Smooth muscle cell of the brain vasculature (primary cell): ENCODE measurements at places on chromosomes 11 and 22.

- DNase-seq, result no peak
Observed at GRCh38 chr22:37267135-37267587, 15.1 kb upstream of the CYTH4 start.

DNA sequence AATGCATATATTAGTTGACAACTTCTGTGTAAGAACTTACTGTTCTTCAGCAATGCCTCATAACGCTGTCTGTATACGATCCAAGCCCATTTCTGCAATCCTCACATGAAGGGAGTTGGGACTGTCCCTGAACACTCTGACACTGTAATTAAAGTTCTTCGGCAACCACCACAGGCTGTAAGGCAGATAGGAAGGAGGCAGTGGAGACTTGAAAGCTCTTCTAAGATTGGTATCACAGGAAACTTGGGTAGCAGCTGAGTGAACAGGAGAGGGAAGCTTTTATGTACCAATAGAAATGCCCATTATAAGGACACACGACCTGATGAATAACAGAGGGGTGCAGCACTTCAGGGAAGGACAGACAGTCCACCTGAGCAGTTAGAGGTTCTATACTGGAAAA is 12.0 kb upstream of the GAB2 start:
- no peak for DNase-seq

GRCh38 chr11:13016415-13016814 is 7.3 kb downstream of the RASSF10 start:
- DNase-seq, result no peak

DNA sequence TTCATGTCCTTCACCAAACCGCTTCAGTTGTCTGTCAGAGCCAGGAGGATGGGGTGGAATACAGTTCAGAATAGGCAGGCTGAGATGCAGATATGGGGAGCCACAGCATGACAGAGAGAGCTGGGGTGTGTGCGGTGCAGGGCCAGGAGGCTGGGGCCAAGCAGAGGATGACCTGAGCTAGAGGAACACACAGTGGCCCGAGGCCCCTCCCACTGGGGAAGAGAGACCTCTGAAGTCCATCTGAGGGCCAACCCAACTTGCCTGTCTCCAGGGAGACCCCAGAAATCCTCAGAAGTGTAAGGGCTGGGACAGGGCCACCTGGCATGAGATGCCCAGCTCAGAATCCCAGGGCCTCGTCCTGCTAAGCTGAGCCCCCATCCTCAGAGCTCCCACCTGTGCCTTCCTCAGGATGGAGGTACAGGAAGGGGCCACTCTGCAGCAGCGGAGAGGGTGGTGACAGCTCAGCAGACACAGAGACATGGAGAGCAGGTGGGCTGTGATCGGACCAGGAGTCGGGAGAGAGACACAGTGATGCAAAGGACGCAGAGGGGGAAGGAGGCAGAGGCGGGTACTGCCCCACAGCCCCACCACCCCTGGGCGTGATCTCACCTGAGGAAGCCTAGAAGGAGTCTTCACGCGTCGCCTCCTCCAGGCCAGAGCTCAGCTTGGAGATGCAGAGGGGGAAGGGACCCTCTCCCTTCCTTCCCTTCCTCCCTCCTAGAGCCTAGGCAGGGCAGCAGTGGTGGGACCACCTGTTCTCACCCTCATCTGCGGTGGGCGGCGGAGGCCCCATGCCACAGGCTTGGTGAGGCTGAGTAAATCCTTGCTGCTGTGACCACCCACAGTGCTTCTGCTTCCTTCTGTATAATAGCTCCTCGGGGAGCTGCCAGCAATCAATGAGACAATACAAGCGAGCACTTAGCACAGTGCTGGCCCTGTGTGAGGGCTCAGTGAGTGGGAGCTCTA is 9.1 kb upstream of the TUB start:
- DNase-seq, result no peak

DNA sequence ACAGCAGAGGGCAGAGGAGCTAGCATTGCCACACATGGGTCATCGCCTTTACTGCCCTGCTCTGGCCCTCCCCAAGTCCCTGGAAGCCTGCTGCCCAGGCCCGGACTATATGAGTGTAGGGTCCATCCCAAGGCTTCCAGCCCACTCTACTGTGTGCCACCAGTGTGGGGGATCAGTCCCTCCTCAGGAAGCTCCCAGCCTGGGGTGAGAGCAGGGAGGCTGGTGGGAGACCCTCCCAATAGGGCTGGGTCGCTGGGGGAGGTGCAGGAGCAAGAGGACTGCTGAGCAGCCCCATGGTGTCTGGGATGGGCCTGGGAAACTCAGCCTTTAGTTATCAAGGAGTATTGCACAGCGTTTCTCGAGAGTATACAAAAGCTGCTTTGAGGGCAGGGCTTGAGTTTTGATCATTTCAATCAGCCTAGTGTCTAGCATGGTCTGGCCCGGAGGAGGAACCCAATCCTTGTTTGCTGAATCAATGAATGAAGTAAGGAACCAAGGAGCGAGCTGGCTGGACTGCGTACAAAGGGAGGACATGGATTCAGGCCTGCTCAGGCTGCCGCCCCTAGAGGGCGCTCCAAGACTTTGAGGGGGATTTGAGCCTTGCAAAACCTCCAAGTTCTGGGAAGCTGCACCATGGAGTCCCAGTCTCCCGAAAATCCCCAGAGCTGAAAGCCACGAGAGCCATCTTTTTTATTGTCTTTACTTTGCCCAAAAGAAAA is 89.0 kb upstream of the PARVA start:
- DNase-seq, result peak; percentile 84

DNA sequence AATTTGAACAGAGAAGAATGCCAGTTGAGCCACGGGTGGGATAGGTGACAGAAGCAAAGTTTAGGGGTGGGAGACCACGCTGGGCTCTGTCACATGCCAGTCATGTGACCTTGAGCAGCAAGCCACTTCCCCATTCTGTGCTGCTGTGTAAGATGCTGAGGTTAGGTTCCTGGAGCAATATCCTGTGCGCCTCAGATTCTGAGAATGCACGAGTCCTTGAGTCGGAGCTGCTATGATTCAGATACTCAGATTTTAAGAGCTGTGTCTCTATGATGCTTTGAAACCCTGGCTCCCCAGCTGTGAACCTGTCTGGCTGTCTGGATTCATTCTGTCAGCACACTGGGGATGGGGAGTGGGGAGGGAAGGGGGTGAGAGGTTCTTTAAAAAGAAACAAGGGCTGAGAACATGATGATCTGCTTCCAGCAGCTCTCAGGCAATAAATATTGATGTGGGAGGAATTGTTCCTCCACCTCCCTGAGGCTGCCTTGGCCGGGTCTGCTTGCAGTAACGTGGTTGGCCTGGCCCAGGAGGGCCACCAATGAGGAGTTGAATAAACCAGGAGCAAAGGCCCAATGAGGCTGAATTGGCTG is 24.0 kb downstream of the SLCO2B1 start:
- DNase-seq, result no peak

DNA sequence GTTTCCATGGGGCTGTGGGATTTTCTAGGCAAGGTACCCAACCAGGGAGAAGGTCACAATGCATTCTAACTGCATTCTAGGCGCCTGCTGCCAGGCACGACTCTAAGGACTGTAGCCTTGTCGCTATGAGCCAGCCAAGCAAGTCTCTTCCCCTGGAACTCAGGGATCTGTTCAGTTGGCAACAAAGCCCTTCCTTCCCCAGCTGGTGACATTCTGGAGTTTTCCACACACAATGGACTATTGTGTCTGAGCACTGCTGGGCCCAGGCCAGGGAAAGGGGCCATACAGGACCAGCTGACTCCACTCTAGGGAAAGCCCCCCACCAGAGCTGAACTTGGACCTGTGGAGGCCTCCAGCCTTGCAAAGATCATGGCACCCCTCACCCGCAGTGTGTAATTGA is 116.8 kb downstream of the RRAS2 start:
- no peak for DNase-seq

DNA sequence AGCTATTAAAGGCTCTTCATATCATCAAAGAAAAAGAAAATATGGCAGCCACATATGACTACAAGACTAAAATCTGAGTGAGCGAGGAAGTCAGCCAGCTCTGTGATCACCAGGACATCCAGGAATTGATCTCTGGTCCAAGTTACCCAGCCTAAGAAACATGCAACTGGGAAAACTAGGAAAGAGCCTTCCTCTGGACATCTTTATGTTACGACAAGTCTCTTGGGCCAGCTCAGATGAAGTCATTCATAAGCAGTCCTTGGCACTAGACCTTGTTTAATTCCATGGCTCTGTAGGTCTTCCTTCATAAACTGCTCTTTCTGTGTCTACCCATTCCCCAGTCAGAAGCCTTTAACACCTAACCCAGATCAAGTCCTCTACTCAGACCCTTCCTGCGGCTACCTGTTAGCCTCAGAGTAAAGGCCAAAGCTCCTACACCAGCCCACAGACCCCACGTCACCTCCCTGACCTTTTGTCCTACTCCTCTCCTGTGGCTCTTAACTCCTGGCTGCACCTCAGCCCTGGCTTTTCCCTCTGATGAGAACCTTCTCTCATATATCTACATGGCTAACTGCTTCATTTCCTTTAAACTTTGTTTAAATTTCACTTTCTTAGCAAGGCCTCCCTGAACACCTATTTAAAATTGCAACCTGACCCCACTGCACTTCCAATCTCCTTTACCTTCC is 134.0 kb downstream of the KIF18A start:
- DNase-seq, result no peak

DNA sequence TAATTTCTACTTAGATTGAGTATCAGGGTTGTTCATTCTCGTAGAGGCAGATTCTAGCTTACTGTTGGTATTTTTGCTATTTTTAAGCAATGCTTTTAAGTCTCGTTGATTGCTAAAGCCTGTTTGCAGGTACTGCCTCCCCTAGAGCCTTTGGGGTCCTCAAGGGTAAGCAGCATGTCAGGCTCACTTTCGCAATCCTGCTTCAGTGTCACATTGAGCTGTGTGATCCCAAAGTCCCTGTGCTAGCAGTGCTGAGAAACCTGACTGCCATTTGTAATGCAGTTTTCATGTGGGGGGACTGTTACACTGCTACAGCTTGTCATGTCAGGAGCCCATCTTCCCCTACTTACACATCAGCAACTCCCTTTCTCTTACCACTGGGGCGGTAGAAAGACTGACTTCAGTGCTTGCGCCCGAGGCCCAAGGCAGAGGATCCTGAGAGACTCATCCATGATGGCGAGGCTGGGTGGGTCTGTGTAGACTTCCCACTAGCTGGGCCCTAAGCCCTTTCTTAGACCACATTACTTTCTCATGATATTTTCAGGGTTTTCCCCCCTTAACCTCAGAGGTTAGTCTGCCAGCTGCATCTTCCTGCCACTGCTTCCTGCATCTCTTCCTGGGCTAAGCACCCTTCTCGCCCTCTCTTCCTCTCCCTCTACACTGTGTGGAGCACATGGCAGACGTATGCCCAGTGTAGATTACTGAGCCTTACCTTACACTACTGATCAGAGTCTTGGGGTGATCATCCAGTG is 40.8 kb upstream of the ST14 start:
- DNase-seq, result no peak

DNA sequence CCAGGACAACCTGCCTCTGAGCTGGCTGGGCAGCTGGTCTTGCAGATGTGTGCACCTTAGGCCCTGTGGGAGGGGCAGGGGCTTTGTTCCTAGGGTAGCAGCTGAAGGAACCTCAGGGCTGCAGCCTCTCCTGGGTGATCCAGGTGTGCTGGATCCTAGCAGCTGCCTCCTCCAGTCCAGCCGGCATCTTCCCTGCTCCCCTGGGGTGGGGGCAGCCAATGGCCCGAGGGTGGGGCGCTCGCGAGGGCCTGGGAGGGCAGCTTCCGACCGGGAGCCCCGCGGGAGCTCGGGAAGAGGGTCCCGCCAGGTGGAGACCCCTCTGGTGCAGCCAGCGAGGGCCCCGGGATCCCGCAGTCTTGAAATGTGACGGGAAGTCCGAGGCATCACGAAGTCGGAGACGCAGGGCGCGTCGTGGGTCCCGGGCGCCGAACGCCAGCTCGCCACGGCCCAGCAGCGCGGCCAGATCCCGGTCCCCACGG is 1.7 kb downstream of the IFITM1 start:
- no peak for DNase-seq

- no peak for DNase-seq
Observed at GRCh38 chr11:43832536-43832935, 48.1 kb upstream of the ALKBH3 start.

- DNase-seq, result no peak
Observed at GRCh38 chr11:113992459-113993110, 17.7 kb downstream of the HTR3A start.

- no peak for DNase-seq
Observed at GRCh38 chr22:47571616-47572015, 809.2 kb downstream of the TBC1D22A start.

DNA sequence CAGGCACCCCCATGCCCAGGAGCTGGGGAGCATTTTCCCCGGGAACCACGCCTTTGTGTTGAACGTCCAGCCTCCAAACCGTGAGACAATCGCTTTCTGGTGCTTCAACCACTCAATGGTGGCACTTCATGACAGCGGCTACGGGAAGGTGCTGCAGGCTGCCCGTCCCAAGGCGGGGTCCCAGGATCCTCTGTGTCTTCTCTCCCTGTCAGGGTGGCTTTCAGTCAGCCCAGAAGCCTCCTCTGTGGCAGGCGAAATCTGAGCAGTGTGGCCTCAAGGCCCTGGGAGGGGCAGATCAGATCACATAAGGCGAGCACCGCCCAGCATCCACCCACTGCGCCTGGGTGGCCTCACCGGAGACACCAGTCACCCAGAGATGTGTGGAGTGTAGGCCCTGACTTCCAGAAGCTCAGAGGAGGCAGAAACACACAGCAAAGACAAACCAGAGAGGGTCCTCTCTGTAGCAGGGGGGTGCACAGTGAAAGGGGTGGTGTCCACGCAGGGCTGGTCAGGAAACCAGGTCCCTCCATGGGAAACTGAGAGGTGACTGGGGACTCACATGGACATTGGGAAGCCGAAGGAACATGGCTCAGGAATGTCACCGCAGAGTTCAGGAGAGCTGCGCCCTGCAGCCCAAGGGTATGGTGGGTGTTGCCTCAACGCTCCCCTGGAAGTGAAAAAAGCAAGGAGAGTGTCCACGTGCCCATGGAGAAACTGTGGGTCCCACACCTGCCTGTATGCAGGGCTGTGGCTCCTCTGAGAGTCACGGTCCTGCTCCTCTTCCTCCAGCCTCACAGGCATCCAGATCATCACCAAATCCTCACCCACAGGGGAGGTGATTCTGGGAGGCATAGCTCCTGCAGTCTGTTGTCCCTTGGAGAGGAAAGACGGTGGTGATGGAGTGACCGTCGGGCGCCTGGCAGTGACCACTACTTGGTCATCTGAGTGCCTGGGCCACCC is 1420.7 kb downstream of the TBC1D22A start:
- no peak for DNase-seq

DNA sequence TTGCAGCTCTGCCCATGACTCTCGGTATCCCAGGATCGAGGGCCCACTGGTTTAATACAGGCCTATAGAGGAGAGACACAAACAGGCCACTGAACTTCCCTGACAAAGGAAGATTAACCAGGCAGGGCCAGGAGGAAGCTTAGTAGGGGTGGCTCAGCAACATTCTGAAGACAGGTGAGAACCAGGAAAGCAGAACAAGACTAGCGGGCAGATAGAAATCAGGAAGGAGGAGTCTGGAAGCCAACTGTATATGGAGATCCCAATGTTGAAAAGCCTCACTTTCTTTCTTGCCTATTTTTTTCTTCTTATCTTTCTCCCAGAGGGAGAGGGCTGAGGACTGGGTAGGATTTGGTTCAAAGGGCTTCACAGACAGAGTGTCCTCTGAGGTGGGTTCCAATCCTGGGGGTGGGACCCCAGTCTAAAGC is 5.4 kb downstream of the PI4KA start:
- no peak for DNase-seq

GRCh38 chr11:44936951-44937543 is 13.6 kb downstream of the TP53I11 start:
- DNase-seq, result no peak
